Calu3 (cell line): ENCODE measurements at places on chromosomes 13 and 19. TPM values are rescaled to one million over a fixed set of nuclear protein-coding genes. Genes with fewer than 3 reads are reported as not detected.

The C3 gene
- 517 and 658 TPM in 2 replicates for total RNA-seq

- no peak for DNase-seq
Measured at GRCh38 chr13:39909634-39910033, 254.2 kb downstream of the COG6 start.

- DNase-seq, result no peak
Measured at GRCh38 chr13:97736436-97736835, 217.0 kb upstream of the IPO5 start.

DNA sequence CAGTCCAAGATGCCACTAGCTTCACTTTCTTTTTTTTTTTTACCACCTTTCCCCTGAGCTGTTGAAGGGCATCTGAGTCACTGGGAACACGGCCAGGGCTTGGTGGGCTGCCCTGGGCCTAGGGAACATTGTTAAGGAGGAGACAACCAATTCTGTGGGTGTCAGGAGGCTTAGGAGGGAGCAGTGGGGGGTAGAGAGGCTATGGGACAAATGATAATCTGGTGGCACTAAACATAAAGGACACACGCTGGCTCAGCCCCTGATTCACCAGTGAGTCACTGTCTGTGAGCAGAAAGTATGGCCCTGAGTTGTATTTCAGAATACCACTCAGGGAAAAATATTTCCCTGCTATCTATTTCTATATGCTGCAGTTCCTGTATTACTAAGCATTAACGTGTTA, 207.8 kb downstream of the DCLK1 start:
- no peak for DNase-seq

GRCh38 chr13:38045278-38046048, 175.9 kb upstream of the TRPC4 start:
- peak; percentile 23 for DNase-seq

GRCh38 chr19:29364999-29365398, 152.0 kb upstream of the UQCRFS1 start:
- no peak for DNase-seq
